Temporal lobe (tissue), 4 donors: ENCODE measurements at places on chromosomes 16 and 17. TPM values are rescaled to one million over a fixed set of nuclear protein-coding genes. Genes with fewer than 3 reads are reported as not detected.

CLDN7 gene
- 0.49 TPM for total RNA-seq

NDE1 gene
- total RNA-seq: 6.4 TPM

TNFRSF13B gene
- not detected for total RNA-seq

LDHD gene
- 1.2 TPM for total RNA-seq

AIPL1 gene
- total RNA-seq: not detected

CA5A gene
- not detected for total RNA-seq

MT1M gene
- total RNA-seq: 0.74 TPM

CHMP1A gene
- total RNA-seq: 65.4 TPM

TPSD1 gene
- not detected for total RNA-seq

SLFN12L gene
- under 0.01 TPM for total RNA-seq

CACNG3 gene
- total RNA-seq: 5.2 TPM

CDH11 gene
- 149 TPM for total RNA-seq

COQ9 gene
- 16.7 TPM for total RNA-seq

VMO1 gene
- total RNA-seq: 0.25 TPM
